Muscle of leg (tissue), 16 donors: ENCODE measurements at places on chromosomes 3 and 15. TPM values are rescaled to one million over a fixed set of nuclear protein-coding genes. Genes with fewer than 3 reads are reported as not detected.

- DNase-seq: no peak
Observed at GRCh38 chr15:40593165-40593564, 884 bp upstream of the KNL1 start.

Gene CCDC54
- not detected for total RNA-seq

Gene CCR5
- total RNA-seq: 0.13 TPM

Gene MOBP
- not detected for total RNA-seq

GRCh38 chr3:30934208-30934550, 39.7 kb upstream of the GADL1 start:
- peak; percentile 80 for DNase-seq

Gene ZDHHC19
- not detected for total RNA-seq

Gene NUP210
- total RNA-seq: 4.5 TPM

Gene GABRR3
- not detected for total RNA-seq

Gene ALDH1A2
- total RNA-seq: 24.7 TPM

- DNase-seq: no peak
Observed at GRCh38 chr15:21271566-21271965, 168.7 kb downstream of the POTEB3 start.

GRCh38 chr15:77021803-77022381, 27.0 kb downstream of the PSTPIP1 start:
- no peak for DNase-seq

Gene ACAD9
- 25.6 TPM for total RNA-seq

DNA sequence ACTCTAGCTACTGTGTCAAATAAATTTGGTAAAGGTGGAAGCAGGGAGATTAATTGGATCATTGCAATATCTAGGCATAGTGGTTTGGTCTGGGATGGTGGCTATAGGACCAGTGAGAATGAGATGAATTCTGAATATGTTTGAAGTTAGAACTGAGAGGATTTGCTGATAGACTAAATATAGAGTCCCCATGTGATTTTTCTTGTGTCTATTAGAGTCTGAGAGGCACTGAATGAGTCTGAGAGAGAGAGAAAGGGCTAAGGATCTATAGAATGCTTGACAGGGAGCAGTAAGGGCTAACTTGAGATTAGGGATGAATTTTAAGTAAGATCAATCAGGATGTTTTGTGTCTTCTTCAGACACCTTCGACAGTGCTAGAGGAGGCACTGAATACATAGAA, 77.9 kb upstream of the CHL1 start:
- DNase-seq: no peak

DNA sequence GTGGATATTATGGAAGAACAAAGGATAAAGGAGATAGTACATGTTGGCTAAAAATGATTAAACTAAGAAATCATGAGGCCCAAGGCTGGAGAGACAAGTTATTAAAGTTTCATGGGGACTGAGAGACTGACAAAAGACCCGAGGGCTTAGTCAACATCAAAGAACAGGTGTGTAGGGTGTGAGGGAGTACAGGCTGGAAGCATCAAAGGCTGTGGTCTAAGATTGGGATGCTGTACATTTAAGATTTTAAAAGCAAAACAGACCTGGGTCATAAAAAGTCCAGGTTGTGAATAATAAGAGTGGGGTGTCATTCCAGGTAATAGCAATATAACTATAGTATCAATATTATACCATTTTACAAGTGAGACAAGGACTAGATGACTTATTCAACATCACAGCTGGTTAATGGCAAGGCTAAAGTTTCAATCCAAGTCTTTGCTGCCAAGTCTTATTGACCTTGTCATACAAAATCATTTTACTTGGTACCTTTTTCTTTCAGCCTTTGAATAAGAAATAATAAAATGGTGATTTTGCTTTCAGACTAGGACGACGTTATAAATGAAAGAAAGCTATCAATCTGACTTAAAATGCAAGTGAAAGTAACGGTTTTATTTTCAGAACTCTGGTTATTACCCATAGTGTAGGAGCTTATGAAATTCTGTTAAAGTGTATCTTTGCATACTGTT, 211.6 kb downstream of the TNIK start:
- DNase-seq: no peak

Gene SEMA3F
- 9.1 TPM for total RNA-seq

DNA sequence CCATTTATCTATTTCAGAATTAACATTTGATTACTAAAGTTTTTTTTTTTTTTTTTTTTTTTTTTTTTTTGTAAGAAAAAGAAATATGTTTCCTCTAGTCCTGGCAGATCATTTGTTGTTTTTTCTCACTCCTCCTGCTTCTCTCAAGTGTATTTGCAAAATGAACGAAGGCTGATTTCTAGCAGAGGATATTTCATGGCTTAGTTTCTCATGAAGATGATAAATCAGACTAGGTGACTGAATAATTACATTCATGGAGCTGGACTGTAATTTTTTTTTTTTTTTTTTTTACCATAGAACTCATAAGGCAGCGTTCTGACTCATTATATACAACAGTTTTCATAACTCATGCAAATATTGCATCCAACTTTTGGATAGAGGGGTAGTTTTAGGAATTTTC, 332.5 kb upstream of the SEMA6D start:
- peak; percentile 24 for DNase-seq

- peak; percentile 49 for DNase-seq
Observed at GRCh38 chr3:81516042-81516441, 245.4 kb downstream of the GBE1 start.

Gene GXYLT2
- 39.1 TPM for total RNA-seq

DNA sequence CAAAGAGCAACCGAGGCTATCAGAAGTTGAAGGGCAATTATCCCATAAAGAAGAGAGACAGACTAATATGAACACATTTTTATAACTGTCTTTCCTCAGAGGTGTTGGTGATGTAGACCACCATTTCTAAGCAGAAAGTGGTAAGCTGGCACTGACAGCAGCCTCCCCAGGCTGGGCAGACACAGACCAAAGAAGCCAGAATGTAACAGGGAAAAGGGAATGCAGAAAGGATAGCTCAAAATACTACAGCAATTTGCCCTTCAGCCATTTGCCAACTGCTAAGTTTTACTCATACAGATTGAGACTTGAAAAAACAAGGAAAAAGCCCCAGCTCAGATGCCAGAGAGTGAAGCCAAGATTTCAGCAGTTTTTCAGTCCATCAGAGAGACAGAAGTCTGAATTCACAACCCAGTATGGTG, 73.5 kb upstream of the ABI3BP start:
- peak; percentile 54 for DNase-seq

DNA sequence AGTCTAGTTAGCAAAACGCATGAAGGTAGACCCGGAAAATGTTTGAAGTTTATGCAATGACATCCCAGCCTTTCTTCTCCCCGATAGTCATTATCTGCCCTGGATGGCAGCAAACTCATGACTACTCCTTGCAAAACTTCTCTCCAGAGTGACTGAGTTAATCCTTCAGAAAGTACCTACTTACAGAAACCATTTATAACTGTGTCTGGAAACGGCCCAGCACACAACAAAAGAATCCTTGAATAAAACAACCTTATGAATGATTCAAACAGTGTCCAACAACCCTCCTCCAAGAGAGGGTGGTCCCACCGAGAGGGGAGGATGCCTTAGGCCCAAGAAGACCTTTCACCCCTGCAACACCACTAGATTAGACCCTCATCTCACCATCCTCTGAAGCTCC, 14.2 kb downstream of the ST8SIA2 start:
- no peak for DNase-seq

- DNase-seq: peak; percentile 91
Observed at GRCh38 chr3:178072391-178073305, 463.6 kb upstream of the KCNMB2 start.

Gene NKTR
- 68.7 TPM for total RNA-seq

Gene XCR1
- 0.18 TPM for total RNA-seq

- peak; percentile 52 for DNase-seq
Observed at GRCh38 chr15:63185206-63185605, 4.2 kb upstream of the RAB8B start.

DNA sequence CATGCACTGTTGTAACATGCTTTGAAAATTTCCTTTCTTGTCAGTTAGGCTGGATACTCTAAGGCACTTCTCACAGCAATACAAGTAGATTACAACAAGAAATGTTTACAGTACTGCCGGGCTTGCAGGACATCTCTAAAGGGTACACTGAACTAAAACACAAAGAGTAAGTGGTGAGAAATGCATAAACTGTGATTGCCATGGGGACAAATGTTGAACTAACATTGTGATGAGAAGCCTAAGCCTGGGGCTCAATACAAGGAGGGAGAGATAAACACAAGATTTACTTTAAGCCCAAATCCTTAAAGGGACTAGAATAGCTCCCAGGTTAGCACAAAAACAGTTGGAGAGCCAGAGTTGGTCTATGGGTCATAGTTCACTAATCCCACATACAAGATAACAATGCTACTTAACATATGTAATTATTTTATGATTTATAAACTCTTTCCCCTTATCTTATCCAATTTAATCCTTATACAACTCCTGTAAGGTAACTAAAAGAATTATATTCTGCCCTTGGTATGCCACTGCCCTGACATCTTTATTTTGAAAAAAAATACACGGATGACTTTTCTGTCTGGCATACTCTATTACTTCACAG, 126.9 kb downstream of the THRB start:
- DNase-seq: no peak

DNA sequence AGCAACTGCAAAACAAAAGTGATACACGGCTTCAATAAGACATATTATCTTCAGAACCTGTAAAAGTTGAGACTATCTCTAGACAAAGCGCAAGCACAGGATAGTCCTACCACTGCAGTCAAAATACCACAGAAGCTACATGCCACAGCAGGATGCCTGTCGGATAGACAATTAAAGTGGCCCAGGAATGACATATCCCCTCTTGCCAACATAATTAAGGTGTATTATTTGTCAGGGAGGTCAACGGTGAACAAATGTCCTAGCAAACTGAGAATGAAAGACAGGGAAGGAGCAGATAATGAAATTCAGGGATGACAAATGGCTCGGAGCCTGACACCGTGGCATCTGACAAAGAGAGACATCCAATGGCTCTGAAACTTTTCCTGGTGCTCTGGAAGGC, 185.7 kb downstream of the MECOM start:
- no peak for DNase-seq

Gene RHOA
- total RNA-seq: 217 TPM

Gene GOLGA6L25
- not detected for total RNA-seq

Gene LYZL4
- total RNA-seq: not detected

DNA sequence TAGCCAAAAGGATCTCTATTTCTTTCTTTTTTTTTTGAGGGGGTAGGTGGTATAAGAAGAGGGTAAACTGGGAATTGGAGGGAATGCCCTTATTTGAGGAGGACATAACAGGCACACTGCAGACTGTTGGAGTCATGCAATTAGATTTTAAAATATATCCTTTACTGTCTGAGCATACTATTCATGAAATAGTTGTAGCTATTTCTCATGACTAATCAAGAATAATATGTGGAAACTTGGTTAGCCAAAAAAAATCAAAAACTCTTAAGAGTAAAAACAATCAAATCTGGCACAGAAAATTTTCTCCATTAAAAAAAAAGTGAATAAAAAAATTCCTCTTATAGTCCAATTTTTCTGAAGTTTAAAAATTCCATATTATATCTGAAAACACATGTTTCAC, 174.9 kb downstream of the SCAPER start:
- DNase-seq: peak; percentile 1

Gene NR1I2
- total RNA-seq: 0.27 TPM

Gene CACNA2D3
- 1.4 TPM for total RNA-seq

Gene KATNBL1
- total RNA-seq: 113 TPM

DNA sequence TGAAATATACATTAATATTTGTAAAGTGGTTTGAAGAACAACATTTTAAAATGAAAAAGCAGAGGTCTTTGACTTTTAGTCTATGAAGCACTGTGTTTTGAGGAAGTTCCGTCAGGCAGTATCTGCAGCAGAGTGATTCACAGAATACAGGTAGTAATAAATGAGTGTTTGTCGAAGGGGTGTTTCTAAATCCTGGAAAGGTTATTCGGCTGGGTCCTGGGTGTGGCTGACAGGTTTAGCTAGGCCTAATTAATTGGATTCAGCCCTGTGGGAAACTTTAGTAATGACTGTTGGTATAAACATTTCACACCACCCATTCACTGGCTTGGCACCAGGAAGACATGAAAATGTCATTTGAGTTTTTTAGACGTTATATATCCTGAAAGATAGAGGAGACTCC, 51.3 kb downstream of the TIPARP start:
- DNase-seq: no peak

DNA sequence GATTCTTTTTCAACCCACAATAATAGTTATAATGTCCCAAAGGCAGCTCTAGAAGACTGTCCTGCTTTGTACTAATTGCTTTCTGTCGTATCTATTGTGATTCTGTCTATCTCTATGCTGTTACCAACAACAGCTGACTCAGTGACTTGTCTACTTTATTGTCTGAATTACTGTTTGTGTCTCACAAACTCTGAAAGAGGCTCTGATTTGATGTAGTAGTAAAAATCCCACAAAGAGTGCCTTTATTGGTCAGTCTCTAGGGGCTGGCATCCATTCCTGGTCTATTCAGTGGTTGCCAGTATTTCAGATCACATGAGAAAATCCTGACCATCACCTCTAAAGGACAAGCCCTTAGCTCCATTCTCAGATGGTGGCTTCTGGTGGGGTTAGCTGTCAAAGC, 254.2 kb downstream of the NSUN3 start:
- no peak for DNase-seq

DNA sequence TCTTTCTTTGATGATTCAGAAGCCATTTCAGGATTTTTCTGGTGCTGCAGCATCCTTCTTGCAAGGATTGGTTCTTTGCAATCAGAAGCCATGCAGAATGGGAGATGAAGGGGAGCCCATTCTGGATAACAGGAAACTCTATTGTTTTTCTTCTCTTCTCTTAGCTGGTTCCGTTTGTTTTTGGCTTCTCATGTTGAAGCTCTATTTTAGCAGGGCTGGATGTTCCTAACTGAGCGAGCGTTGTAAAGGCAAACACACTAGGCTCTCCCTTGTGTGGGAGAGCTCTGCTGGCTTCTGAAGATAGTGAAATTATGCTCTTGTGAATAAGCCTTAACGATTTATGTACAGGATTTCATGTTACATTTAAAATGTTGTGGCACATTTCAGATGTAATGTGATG, 8.3 kb downstream of the CACNA1D start:
- no peak for DNase-seq

DNA sequence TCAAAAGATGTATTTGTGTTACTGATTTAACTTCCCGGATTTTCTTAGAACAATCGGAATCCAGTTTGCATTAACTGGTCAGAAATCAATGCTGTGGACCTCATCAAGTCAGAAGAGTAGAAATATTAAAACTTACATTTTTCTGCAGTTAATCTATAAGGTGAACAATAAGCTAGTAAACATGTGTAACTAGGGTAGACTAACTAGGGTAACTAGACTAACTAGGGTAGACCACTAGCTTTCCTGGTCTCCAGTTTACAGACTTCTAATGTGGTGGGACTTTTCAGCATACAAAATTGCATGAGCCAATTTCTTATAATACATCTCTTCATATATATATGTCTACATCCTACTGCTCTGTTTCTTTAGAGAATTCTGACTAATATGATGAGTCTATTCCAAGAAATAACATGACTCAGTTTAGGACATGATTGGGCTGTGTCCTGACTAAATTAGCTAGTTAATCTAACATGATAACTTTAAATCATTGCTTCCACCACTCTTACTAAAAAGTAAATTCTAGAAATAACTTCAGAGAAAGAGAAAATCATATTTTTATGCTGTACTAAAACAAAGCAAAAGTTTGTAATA, 5.3 kb downstream of the PLSCR2 start:
- DNase-seq: no peak

- DNase-seq: no peak
Observed at GRCh38 chr15:70128414-70129140, 30.9 kb upstream of the TLE3 start.

GRCh38 chr3:43727930-43728329, 37.2 kb downstream of the ABHD5 start:
- no peak for DNase-seq
